ENCODE measurements at places on chromosomes 11 and 22.

DNA sequence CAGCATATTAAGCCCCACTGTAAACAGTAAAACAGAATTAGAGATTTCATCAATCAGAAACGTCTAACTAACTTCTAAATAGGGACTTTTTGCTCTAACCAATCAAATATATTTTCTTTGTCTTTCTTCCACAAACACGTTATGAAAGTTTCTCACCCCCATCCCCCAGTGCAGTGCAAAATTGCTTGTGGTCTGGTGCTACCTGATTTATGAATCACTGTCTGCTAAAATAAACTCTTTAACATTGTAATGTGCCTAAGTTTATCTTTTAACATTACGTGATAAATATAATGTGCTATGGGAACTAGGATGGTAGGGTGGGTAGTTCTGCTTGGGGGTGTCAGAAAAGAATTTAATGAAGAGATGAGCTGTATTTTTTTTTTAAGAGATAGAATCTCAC lies 47.3 kb upstream of the SLC5A1 start:
- no peak for DNase-seq

DNA sequence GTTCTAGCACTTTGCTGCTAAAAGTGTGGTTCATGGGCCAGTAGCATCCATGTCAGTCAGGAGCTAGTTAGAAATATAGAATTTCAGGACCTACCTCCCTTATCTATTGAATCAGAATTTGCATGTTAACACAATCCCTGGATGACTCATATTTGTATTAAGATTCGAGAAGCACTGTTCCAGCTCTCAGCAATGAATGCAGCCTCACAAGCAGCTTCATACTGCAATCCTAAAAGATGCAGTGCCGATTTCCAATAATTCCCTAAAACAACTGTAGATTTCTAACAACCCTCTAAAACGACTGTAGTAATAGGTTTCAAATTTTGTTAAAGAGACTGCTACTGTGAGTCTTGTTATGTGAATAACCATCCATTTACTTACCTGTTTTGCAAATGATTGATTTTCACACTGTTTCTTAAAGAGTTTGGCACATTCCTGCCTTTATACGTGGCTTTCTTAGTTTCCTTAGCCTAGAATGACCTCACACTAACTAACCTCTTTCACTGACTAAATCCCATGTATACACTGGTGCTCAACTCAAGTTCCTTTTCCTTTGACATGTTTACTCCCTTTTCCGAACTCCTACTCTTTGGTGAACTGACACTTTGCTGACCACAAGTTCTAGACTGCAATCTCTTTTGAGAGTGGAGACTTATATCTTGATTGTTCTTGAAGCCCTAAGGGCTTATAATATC lies 511.8 kb downstream of the METTL15 start:
- DNase-seq = no peak

GRCh38 chr11:69200331-69201065 lies 44.8 kb downstream of the SMIM38 start:
- DNase-seq = no peak

- no peak for DNase-seq
Measured at GRCh38 chr11:1470681-1471611, 15.6 kb downstream of the MOB2 start.

- no peak for DNase-seq
Measured at GRCh38 chr22:24400034-24400725, 27.2 kb upstream of the ADORA2A start.
